SHP77 treated with DMSO at 0.1 percent for 48 hours (cell line): ENCODE measurements at places on chromosomes 5 and 9.

DNA sequence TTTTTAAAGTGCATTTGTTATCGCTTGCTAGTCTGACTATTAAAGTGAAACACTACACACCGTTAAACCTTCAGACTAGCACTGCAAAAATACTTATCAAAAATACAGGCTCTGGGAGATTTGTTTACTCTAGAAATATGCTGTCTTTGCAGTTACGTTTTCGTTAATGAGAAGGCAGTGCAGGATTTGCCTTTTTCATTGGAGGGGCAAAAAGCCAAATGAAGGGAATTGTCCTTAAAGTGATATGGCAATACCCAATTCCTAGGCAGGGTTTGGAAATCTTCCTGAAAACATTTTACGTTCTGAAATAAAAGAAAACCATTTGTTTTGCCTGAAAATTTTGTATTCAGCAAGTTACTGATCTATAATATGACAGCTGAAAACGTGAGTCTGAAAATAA, 1800.2 kb downstream of the MAT2B start:
- DNase-seq: no peak

DNA sequence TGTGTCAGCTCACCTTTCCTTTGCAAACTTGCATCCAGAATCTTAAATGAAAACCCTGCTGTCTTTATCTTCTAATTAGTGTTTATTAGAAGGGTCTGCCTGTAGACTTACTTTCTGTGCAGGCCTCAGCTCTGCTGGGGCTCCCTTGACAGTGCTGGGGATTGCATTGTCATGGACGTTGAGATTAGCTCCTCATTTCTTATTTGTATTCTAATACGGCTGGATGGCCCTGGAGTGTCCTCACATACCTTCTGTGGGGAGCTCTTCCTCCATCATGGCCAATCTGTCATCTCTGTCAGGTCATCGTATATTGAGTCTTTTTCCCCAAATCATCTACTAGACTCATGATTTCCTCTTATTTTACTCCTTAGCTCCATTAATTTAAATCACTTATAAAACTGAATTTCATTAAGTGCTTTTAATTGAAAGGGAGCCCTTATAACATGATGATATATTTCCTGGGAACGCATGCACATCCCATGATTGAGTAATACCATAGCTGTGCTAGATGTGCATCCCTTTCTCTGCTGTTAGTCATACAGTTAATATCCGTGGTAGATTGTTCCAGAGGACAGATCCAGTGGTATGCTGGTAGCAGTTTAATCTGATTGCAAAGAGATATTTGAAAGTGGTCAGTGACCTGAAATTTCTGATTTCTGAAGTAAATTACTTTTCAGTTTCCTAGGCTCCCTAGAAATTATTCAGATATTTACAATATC, 61.6 kb downstream of the ICE1 start:
- DNase-seq: no peak

GRCh38 chr9:135023088-135023785, 64.2 kb upstream of the OLFM1 start:
- DNase-seq: no peak

- no peak for DNase-seq
These were observed 1037.3 kb upstream of the CDH6 start for GRCh38 chr5:30156156-30156555.

- no peak for DNase-seq
These were observed 276.2 kb upstream of the TNC start for GRCh38 chr9:115393976-115394775.

DNA sequence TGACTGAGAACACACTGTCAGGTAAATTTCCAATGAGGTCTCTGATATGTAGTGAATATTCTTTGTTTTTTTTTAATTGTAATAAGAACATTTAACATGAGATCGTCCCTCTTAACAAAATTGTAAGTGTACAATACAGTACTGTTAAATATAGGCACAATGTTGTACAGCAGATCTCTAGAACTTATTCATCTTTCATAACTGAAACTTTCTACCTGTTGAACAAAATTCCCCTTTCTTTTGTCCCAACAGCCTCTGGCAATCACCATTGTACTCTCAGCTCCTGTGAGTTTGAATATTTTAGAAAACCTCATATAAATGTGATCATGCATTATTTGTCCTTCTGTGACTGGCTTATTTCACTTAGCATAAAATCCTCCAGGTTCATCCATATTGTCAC, 10.6 kb upstream of the PRLR start:
- no peak for DNase-seq

GRCh38 chr9:20286969-20287368, 335.3 kb downstream of the MLLT3 start:
- no peak for DNase-seq

DNA sequence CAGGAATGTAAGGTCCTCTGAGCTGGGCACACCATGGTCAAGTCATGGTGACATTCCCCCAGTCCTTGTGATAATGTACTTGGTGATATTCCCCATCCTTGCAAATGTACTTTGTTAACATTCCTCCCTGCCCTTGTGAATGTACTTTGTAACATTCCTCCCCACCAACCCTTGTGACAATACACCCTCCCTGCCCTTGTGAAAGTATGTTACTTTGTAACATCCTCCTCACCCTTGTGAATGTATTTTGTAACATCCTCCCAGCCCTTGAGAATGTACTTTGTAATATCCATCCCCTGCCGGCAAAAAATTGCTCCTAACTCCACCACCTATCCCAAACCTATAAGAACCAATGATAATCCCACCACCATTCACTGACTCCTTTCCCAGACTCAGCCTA, 53.3 kb downstream of the RAPGEF6 start:
- no peak for DNase-seq

GRCh38 chr5:72790186-72790585, 26.3 kb upstream of the TNPO1 start:
- no peak for DNase-seq

DNA sequence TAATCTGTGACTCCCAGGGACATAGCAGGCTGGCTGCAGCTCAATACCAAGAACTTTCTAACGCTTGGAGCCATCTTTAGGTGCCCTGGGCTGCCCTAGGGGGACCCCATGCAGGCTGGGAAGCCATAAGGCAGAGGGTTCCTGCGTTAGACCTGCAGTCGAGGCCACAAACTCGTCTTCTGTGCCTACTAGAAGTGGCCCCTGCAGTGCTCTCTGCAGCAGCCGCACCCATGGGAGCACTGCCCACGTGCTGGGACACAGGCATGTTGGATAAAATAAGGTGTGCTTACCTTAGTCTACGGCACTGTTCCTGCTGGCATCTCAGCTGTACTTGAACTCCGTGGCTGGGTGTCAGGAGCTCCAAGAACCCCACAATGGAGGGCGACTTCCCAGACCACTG, 9.4 kb downstream of the TOR1B start:
- DNase-seq: no peak

GRCh38 chr9:82021198-82021597, 32.6 kb downstream of the SPATA31D1 start:
- no peak for DNase-seq

GRCh38 chr9:86483496-86483895, 129.3 kb upstream of the TUT7 start:
- DNase-seq: no peak

GRCh38 chr5:45774528-45774927, 78.3 kb upstream of the HCN1 start:
- peak; percentile 13 for DNase-seq
